Fibroblast of skin of abdomen (primary cell): ENCODE measurements at places on chromosomes 12 and 14.

DNA sequence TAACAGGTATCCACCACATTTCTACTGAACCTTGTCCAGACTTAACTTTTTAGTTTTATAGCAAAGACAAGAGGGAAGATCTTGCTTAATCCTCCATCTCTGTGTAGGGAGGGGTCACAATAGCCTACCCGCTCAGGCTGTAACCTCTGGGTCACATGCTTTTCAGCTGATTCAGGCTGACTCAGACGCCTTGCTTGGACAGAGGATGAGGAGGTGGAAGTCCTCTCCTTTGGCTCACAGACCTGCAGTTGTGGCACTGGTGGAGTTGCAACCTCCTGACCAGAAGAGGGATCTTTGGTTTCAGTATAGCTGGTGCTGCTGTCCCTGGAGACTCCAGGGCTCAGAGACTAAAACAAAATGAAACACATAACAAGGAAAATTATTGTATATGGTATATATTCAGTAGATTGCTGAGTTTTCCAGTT, 16.2 kb downstream of the ACIN1 start:
- DNase-seq: peak; percentile 82

DNA sequence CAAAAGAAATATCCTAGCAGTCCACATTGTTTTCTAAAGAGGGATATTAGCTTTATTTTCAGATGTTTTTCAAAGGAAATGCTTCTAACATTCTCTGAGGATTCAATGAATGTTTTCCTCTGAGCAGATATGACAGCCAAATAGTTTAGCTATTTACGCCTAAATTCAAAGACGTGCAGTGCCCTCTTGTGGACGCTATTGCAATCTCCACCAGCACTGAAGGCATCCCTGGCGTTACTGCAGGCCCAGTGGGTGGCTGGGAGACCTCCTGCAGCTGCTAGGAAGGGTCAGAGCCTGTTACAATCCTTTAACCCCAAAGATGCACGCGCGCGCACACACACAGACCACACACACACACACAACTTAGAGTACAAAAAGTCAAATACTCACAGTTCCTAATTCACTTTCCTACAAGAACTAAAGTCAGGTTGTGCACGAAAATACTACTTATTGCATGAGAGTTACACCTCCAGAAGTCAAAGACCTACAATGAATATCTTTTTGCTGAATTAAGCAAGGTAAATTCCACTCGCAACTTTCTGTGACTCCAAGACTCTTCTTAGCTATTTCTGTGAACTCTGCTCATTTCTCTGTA, 589.3 kb upstream of the TMEM132C start:
- peak; percentile 81 for DNase-seq

- peak; percentile 38 for DNase-seq
Observed at GRCh38 chr14:92470811-92471210, 42.8 kb upstream of the RIN3 start.

GRCh38 chr12:51187370-51187987, 14.5 kb upstream of the TFCP2 start:
- no peak for DNase-seq

DNA sequence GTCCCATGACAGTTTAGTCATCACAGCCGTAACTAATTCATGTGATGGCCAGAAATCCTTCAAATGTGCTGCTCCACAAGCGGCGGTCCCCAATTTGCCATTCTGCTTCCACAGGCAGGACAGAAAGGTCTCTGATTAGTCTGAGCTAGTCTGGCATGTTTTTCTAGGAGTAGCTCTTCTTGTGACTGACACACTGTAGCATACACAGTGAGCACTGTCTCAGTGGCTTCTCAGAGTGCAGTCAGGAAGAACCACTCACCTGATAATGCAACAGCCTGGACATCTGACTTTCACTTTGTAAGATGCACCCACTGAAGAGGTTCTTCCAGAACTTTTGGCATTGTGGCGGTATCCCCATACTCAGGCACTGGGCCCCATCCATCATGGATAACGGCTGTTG, 1266.2 kb downstream of the TMEM121 start:
- DNase-seq: no peak
